ENCODE measurements at places on chromosomes 5 and 9.

DNA sequence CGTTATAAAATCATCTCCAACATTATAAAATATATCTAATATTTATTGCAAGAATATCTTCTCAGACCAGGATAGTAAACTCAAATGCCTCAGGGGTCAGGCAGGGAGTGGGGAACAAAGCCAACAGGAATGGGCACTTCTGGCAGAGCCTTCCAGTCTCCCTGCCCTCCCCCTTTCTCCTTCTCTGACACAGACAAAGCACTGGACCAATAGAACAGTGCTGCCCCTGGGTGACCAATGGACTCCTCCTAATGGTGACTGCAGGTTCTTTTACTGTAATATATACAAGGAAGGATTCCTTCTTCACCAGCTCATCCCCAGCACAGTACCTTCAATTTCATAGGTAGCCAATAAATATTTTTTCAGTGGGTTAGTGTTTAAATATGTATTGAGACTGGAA, 31.1 kb upstream of the MAMDC2 start:
- DNase-seq = no peak

- peak; percentile 79 for DNase-seq
These were observed 705 bp downstream of the PWWP2A start for GRCh38 chr5:160118349-160119141.

DNA sequence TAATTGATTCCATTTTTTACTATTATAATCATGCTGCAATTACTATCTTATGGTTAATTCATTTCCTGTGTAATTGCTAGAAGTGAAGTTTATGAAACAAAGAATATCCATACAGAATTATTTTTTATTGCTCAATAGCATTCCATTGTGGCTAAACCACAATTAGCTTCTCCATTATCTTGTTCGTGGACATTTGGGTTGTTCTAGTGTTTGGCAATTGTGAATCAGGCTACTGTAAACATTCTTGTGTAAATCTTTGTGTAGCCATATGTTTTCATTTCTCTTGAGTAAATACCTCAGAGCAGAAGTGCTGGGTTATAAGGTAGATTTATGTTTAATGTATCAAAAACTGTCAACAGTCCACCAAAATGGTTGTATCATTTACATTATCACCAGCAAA, 341.1 kb downstream of the MAT2B start:
- DNase-seq = no peak

DNA sequence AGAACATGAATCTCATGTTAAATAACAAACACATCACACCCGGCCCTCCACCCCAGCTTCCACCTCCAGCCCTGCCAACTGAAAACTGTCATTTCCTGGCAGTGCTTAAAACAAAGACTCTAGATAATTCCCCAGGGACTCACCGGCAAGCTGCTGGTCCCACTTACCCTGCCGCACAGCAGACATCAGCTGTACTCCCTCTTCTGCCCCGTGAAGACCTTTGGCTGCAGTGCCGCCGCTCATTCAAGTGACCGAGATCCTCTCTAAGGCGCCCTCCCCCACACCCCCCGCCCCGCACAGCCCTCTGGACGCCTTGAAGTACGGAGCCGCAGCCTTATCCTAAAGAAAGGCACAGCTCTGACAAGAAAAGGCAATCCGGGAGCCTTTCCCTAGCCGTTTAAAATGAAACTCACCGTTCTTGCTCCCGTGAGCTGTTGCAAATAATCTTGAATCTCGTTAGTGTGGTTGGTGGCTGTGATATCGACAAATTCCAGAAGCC, 434 bp downstream of the GLRX start:
- peak; percentile 81 for DNase-seq

DNA sequence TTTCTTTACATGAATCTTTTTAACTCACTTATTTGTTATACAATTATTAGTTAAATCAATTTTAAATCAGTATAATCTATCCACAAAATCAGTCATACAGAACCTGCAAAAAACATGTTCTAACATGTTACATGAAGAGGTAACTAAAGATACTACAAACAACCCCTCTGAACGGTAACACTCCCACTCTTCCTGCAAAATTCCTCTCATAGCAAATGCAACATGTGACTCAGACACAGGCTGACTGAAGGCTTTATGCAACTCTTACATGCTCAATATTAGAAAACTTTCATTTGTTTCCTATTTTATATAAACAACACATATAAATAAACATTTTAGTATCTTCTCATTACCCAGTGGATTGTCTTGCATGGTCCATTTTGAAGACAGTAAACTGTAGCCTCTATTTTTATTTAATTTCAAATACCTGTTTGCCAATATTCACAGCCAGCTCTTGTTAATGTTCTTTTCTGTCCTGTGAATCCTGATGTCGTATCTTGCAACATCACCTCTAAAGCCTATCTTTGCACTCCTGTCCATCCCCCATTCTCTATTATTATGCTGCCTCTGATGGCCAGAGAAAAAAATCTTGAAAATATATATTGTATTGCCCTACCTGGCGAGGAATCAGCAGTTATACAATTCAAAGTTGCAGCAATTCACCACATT, 100.5 kb upstream of the CCDC152 start:
- no peak for DNase-seq

DNA sequence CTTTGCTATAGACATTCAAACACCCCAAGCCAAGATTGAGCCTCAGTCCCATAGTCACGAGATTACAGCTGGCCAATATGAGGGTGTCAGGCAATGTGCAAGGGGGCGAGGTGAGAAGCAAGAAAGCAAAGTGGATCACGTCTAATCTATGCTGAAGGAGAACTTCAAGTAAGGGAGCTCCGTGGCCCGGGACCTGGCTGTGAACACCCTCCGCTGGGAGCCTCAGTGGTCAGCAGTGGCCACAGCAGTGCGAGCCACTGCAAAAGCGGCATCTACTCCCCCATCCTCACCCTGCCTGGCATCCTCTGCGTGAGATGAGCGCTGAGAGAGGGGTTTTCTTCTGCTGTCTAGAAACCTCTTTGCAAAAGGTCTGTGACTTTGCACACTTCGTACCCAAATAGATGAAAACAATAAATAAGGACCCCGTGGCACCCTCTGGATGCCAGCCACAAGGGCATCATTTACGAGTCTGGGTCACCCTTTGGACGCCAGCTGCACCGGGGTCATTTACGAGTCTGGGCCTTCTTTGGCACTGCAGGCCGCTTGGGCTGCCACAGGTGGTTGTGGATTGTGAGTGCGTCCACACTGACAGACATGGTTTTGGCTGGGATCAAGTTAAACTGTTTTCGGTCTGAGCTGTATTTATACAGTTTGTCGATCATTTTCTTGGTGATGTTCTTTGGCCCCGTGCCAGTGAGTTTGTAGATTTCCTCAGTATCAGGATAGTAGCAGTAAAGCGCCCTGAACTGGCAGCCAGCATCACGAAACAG, 96.4 kb downstream of the CAMSAP1 start:
- no peak for DNase-seq

DNA sequence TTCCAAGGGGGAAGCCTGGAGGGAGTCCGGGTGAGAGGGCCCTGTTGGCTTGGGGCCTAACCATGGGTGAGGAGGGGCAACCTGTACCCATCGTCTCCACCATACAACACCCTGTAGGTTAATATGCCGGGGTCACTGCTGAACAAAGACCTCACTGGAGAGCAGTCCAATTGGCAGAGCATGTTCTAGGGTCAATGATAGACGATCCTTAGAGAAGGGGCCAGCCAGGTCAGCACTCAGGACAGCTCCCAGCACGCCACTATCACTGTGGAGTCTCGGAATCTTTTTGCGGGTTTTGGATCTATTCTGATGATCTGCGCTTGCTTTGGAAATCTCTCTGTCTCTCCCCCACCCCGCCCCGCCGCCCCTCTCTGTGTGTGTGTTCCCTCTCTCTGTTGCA, 218.4 kb upstream of the MVB12B start:
- DNase-seq = no peak

- DNase-seq = no peak
These were observed 24.4 kb upstream of the ZNF366 start for GRCh38 chr5:72531496-72532190.

GRCh38 chr5:55601204-55601618, 66.4 kb upstream of the PLPP1 start:
- no peak for DNase-seq

- DNase-seq = no peak
These were observed 281.2 kb downstream of the CDH18 start for GRCh38 chr5:19706776-19707175.

Data from D341Med (cell line).